Endothelial cell of coronary artery (primary cell): ENCODE measurements at places on chromosomes 12 and 14. TPM values are rescaled to one million over a fixed set of nuclear protein-coding genes. Genes with fewer than 3 reads are reported as not detected.

The TSHR gene
- total RNA-seq = not detected in 2 replicates

The IFNG-AS1 gene
- total RNA-seq = not detected in 2 replicates

The SIRT4 gene
- 1.3 TPM in 2 replicates for total RNA-seq

The KIF26A gene
- 2.7 and 15.2 TPM in 2 replicates for total RNA-seq

The WNT1 gene
- not detected in 2 replicates for total RNA-seq

The P2RX2 gene
- not detected in 2 replicates for total RNA-seq

The TAS2R46 gene
- total RNA-seq = 1.3 and 3.1 TPM in 2 replicates

The TAS2R8 gene
- 0.09 TPM in 1 of 2 replicates, not detected in the other for total RNA-seq

The SYNJ2BP gene
- total RNA-seq = 15.4 and 15.5 TPM in 2 replicates

The TMPRSS12 gene
- not detected in 2 replicates for total RNA-seq

The SMIM41 gene
- total RNA-seq = under 0.01 TPM in 1 of 2 replicates, not detected in the other

The FBXL14 gene
- 12.5 and 14.0 TPM in 2 replicates for total RNA-seq

The AVPR1A gene
- total RNA-seq = not detected in 2 replicates
